Activated CD4-positive, alpha-beta memory T cell treated with anti-CD3 and anti-CD28 coated beads, Interleukin-2, amount 10 ng/mL, durations not matched to agents 7 days and 5 days (primary cell): ENCODE measurements at places on chromosomes 13 and 19.

- DNase-seq: peak; percentile 59
These were observed 47.6 kb upstream of the MAP3K10 start for GRCh38 chr19:40143612-40144011.

- DNase-seq: no peak
These were observed 16.4 kb downstream of the SULT2B1 start for GRCh38 chr19:48568345-48568886.

GRCh38 chr19:31503211-31503610, 154.0 kb upstream of the TSHZ3 start:
- no peak for DNase-seq

DNA sequence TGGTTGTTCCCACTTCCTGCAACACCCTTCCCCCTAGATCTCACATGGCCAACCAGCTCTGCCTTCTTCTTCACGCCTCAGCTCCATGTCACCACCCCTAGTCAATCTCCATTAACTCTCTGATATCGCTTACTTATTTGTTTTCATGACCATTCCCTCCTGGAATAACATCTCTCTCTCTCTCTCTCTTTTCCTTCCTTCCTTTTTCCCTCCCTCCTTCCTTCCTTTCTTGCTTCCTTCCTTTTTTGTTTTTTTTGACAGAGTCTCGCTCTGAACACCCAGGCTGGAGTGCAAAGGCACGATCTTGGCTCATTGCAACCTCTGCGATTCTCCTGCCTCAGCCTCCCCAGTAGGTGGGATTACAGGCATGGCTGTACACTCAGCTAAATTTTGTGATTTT, 44.9 kb upstream of the ADGRL1 start:
- no peak for DNase-seq

- DNase-seq: no peak
These were observed 56.5 kb downstream of the INTS6 start for GRCh38 chr13:51396352-51396751.

DNA sequence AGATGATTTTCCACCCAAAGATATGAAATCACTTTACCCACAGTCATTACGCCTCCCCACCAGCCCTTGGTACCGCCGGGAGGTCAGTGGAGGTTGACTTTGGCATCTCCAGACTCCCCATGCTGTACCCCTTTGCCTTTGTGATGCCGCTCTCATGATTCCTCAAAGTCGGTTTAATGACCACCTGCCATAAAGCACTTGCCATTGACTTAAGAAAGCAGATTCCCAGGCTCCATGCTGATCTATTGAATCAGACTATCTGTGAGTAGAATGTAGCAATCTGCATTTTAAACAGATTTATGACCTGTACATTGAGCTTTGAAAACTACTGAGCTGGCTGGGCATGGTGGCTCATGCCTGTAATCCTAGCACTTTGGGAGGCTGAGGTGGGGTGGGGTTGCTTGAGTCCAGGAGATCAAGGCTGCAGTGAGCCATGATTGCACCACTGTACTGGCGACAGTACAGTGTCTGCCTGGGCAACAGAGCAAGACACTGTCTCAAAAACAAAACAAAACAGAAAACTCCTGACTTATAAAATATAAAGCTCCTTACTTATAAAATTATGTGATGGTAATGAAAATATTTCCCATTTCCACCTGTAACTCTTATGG, 235.2 kb downstream of the KLF5 start:
- DNase-seq: no peak

DNA sequence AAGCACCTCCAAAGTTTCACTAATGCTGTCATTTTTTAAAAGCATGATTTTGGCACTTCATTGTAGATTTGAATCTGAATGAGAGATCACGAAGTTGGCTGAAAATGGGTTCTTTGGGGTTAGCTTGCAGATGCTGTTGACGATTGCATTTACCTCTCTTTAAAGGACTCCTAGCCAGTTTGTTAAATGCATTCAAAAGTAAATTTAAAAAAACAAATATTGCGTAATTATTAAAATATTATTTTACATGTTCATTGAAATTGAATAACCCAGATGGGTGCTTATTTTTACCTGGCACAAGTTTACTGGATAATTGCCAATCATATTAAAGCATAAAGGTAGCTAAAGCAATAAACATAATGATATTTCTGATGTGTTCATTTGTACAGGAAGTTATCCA, 172.2 kb downstream of the ABCC4 start:
- DNase-seq: no peak

DNA sequence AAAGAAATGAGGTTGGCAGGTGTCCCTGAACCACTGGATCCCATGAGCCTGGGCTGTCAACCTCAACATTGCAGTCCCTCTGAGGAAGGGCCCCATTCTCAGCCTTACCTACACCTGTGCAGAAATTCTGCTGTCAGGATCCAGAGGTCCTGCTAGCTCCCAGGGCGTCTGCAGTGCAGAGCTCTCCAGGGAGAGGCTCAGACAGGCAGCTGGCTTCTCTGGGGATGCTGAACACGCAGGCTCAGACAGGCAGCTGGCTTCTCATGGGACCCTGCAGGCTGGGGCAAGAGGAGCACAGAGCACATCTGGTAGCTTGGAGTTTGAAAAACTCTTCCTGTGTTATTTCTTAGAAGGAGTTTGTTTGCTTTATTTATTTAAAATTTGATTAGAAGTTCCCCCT, 50.9 kb downstream of the TMEM255B start:
- no peak for DNase-seq

- DNase-seq: no peak
These were observed 73.2 kb downstream of the DIAPH3 start for GRCh38 chr13:60090574-60090973.

- DNase-seq: no peak
These were observed 65.1 kb downstream of the TM9SF2 start for GRCh38 chr13:99566125-99567083.

DNA sequence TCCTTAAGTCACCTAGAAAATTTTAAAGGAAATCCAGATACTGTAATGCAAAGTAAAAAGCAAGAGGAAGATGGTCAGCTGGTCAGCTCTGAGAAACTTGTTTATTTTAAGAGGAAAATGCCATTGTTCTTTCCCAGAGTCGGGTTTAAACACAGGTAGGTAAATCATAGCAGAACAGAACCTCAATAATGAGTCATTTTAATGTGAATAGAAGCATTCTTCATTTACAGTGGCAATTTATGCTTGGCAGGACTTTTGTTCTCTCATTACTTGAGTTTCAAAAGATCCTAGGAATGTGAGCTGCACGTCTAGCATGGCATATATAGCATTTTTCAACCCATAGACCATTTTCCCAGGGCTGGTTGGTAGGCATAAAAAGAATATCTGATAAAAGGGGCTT, 132.3 kb downstream of the LIG4 start:
- no peak for DNase-seq

GRCh38 chr19:1102407-1103131, 1.2 kb upstream of the GPX4 start:
- peak; percentile 66 for DNase-seq

- no peak for DNase-seq
These were observed 1.8 kb downstream of the ACOD1 start for GRCh38 chr13:76950101-76950500.

- DNase-seq: no peak
These were observed 2832.4 kb downstream of the PCDH9 start for GRCh38 chr13:64397701-64398100.

GRCh38 chr13:112843392-112844111, 125.5 kb upstream of the MCF2L start:
- no peak for DNase-seq

DNA sequence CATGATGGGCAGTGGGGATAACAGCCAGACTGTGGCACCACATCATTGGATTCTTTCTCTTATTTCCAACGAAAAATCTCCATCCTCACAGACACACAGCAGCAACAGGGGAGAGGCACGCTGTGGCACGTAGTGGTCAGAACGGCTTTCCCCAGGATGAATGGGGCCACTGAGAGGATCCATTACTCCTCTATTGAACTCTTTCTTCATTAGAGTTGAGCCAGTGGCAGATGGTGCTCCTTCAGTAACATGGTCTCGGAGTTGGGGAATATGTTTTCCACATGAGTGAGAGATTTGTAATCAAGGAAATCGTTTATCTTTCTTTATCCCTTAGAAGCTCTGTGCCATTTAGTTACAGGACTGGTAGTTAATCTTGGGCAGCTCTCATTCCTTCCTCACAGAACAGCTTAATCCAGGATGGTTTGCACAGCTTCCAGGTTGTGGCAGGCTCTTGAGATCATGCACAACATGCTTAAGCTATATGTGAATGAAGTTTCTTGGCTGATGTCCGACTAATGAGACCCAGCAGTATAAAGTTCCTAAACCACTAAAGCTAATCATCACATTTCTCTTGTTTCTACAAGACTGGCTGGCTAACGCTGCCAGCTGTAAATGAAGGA, 180.5 kb upstream of the SLC10A2 start:
- no peak for DNase-seq

DNA sequence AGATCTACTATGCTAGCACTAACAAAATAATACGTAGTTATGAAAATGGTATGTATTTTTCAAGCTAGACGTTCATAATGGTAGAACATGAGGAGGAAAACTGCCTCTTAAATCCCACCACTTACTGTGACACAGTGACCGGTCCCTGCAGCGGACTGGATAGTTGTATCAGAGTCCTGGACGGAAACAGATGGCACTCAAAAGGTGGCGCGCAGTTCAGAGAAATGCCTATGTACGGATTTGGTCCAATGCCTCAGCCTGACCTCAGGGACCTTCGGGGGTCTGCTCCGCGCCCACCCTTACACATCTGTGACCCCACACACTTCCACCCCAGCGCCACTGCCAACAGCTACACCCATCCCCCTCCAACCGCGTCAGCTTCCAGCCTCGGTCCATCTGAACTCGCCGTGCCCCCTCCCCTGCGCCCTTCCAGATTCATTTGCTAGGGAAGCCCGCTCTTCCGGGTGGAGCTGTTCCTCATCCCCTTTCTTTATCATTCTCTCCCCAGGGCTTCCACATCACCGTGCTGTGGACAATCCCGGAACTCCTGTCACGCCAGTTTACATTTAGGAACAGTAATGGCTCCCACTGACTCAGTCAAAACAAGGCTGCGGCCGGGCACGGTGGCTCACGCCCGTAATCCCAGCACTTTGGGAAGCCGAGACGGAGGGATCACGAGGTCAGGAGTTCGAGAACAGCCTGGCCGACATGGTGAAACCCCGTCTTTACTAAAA, 792 bp upstream of the LENG8 start:
- DNase-seq: peak; percentile 45

- peak; percentile 76 for DNase-seq
These were observed 25.6 kb downstream of the NOSIP start for GRCh38 chr19:49554701-49555181.

- no peak for DNase-seq
These were observed 6.5 kb downstream of the KCNN4 start for GRCh38 chr19:43774103-43774939.

- no peak for DNase-seq
These were observed 17.1 kb downstream of the COG6 start for GRCh38 chr13:39672378-39673132.

GRCh38 chr19:51159656-51160055, 17.6 kb downstream of the SIGLEC7 start:
- DNase-seq: no peak

- DNase-seq: no peak
These were observed 6.8 kb downstream of the TLE6 start for GRCh38 chr19:2984215-2984528.

DNA sequence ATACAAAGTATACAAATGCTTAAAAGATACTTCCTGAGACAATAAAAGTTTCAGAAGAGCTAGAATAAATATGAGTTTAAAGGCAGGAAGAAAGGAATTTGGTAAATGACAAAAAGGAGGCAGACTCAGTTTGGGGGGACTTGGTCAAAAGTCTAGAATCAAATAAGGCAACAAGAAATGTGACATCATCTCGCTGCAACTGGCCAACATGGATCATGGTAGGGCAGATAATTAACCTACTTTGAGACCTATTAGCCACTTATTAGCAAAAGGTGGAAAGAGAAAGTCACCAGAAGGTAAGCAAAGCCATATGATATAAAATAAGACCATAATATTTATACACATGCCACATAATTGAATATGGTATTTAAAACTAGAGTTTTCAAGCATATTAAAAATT, 5.3 kb downstream of the USP12 start:
- no peak for DNase-seq

GRCh38 chr13:27028683-27029480, 142.7 kb downstream of the USP12 start:
- no peak for DNase-seq

GRCh38 chr13:39170711-39171110, 132.5 kb downstream of the NHLRC3 start:
- DNase-seq: no peak

DNA sequence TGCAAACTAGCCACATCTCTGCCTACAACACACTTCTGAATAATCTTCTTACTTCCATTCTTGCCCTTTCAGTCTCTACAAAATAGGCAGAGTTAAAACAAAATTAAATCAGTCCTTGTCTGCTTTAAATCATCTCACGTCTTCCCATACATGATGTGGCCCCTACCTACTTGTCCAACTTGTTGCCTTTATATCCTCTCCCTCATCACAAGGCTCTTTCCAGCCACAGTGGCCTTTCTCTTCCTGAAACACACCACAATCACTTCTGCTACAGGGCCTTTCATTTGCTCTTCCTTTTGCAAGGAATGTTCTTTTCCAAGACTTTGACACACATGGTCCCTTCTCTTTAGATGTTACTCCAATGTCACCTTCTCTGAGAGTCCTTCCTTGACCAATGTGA, 1.7 kb downstream of the RBM26 start:
- no peak for DNase-seq

DNA sequence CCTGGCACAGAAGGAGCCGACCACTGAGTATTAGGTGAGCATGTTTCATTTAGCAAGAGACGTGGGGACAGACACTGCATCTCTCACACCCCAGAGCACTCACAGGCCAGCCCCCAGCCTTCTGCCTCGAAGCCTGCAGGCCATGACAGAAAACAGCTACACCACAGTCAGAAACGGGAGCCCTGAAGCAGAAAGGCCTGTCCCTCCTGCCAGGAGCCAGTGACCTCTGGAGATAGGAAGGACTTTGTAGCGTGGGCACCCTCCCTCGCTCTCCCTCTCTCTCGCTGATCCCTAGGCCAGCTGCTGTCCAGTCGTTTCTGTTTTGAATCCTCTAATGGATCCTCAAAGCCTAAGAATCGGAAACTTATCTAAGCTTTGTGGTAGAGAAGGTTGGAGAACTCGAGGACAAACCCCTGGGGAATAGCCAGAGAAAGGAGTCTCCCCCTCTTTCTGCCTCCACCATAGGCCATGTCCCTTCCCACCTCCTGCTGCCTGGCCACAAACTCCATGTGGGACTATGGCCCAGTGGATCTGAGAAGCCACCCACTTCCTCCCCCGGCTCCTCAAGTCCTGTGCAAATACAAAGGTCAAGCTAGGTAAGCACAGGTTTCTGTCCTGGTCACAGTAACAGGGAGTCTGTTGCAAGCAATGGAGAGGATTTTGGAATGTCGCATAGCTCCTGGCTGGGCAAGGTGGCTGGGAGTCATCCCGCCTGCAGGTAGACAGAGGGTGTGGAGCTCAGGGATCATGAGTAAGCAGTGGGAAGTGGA, 95.1 kb downstream of the NUFIP1 start:
- no peak for DNase-seq
